ENCODE measurements at places on chromosomes 11 and 22.

- DNase-seq = no peak
These were observed 27.1 kb downstream of the PARVA start for GRCh38 chr11:12404436-12404835.

DNA sequence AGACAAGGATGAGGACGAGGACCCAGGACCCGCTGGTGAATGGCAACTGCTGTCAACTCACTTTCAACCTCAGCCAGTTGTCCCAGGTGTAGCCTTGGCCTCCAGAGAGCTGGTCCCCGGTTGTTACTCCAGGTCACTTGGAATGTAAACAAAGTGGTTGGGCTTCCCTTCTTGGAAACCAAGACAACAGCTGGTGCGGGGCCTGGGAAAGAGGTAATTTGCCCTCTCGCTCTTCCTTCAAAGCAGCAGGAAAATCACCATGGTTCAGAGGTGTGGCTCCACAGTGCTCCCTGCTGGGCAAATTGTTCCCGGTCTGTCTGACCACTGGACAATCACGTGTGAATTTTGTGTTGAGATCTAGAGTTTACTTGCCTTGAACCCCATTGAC, 15.0 kb downstream of the SLC1A2 start:
- peak; percentile 66 for DNase-seq

- no peak for DNase-seq
These were observed 24.0 kb downstream of the KCNJ5 start for GRCh38 chr11:128915149-128915521.

DNA sequence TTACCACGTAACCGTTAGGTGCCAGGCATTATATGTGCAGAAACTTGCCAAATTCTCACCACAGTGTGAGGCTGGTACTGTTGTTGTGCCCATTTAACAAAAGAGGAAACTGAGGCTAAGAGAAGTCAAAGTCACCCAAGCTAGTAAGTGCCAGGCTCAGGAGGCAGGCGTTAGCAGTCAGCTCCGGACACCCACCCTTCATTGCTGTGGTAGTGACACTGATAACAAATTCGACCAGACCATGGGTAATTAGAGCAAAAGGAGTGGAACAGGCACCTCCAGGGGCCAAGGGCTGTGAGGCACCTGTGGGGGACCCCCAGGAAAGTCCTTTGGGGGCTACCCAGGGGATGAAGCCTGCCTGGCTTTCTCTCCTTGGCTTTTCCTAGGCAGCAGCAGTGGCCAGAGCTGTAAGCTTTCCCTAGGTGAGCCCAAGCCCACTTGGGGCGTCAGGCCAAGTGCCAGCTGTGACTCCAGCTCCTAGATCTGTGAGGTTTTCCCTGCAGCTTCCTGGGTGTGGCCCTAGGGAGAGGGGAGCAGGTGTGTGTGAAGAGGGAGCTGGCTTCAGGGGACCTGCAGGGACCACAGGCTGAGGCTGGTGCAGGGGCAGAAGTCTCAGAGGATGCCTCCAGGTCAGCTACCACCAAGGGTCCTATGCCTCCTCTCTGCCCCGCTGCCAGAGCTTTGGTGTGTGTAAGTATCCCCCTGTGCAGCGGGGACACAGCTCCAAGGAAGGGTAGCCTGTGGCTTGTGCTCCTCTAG, 19.7 kb upstream of the ALX4 start:
- no peak for DNase-seq

DNA sequence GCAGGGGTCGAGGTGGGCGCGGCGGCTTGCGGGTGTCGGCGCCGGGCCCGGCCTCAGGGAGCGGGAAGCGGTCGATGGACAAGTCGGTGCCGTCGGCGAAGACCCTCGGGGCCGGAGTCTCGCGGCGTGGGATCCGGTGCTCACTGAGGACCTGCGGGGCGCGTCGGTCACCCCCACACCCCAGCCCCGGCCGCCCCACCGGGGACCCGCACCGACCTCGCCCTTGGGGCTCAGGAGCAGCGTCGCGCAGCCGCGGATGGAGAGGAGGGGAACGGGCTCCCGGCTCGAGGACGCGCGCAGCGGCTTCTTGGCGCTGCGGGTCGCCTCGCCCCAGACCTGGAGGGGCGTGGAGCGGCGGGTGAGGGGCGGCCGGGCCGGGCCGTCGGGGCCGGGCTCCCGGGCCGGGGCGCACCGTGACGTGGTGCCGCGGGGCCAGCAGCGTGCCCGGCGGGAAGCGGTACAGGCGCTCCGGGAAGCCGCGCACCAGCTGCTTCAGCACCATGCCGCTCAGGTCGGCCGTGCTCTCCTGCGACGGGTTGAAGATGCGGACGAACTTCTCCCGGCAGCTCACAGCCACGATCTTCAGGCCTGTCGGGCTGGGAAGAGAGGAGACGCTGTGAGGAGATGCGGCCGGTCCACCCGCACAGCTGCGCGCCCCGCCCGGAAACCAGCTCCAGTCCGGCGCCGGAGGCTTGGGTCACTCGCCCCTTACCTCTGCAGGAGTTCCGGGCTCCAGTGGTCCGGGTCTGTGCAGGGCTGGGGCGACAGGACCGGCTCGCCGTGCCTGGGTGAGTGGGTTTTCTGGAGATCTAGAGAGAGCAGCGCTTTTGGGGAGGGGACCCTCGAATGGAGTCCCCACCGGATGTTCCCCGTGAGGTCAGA, 4.5 kb downstream of the LMNTD2 start:
- DNase-seq = no peak

GRCh38 chr11:72836111-72836510, 21.9 kb downstream of the ATG16L2 start:
- DNase-seq = no peak

DNA sequence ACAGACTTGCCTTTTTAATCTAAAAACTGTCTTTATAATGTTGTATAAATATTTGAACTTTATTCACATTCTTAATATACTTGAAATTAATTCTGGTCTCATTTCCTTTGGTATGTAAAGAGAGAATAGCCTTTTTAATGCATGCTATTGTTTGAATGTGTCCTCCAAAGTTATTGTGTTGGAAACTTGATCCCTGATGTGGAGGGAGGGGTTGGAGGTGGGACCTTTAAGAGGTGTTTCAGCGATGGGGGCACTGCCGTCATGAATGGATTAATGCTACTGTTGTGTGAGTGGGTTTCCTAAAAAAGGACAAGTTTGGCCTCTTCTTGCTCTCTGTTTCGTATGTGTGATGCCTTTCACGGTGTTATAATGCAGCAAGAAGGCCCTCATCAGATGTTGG, 131.7 kb downstream of the DDX10 start:
- DNase-seq = no peak

DNA sequence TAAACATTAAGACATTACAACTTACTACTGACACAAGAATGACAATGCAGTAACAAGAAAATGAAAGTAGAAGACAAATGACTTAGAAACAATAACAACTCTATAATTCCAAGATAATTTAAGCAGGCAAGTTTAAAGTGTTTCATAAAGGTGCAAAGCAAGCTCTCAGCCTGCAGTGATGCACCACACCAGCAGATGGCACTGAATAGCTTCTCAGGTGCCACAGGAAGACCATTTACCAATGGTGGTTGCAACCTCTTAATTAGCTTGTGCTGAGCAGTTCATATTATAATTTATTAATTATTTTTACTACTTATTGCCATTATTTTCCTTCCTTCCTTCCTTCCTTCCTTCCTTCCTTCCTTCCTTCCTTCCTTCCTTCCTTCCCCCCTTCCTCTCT, 60.6 kb downstream of the NXPE2 start:
- peak; percentile 45 for DNase-seq

GRCh38 chr22:23749841-23750301, 1.0 kb downstream of the ZNF70 start:
- no peak for DNase-seq

DNA sequence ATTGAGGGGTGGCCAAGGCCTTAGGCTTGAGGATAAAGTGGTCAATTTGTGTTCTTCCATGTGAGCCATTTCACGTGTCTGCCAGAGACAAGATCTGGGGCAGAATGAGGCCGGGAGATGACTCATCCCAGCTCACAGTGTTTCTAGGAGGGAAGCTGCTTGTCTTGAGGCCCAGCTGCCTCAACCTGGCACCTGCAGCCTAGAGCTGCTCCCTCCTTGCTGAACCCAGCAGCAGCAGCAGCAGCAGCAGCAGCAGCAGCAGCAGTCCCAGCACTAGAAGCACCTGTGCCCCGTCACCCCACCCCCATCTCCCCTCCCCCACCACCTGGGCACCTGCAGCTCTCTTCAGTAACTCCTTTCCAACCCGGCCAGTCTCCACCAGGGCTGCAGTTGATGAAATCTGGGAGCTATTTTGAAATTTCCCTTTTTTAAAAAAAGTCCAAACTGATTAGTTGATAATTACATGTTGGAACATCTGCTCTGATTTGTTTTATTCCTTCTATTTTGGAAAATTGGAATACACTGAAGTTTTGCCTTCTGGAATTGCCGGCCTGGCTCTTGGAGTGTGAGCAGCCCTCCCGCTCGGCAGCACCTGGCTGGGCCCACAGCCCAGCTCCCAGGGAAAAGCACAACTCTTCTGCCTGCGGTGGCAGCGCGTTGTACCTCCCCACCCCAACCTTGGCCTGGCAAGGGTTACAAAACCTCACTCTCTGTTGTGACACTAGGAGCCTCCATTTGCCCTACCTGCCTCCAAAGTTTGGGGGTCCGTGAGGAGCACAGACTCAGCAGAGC, 143.5 kb downstream of the NXPE2 start:
- DNase-seq = peak; percentile 51

- DNase-seq = no peak
These were observed 53.8 kb downstream of the LRRC74B start for GRCh38 chr22:21099578-21099977.
